ENCODE measurements at places on chromosomes 6 and 20.
A peak's percentile ranks its signal among the peaks of the same experiment; 100 is the strongest.

- no peak for DNase-seq
Measured at GRCh38 chr6:7978736-7979135, 68.1 kb upstream of the TXNDC5 start.

GRCh38 chr6:355373-356208 is 36.0 kb upstream of the IRF4 start:
- no peak for DNase-seq

GRCh38 chr20:44095831-44096230 is 91.2 kb downstream of the JPH2 start:
- no peak for DNase-seq

DNA sequence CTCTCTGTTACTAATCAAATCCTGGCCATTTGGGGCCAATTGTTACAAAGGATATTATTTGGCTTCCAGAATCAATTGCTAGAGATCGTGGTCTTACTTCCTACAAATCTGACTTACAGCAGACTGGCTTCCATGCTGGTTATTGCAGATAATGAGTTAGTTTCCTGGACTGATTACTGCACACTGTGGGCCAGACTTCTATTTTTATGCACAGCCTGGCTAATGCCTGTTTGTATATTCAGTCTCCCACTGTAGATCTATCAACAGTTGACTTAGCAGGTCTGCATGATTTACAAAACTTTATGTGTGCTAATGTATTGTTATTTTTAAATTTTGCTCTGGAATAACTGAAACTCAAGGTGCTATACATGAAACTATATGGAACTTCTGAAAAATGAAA is 25.8 kb upstream of the FBXL4 start:
- DNase-seq = no peak

DNA sequence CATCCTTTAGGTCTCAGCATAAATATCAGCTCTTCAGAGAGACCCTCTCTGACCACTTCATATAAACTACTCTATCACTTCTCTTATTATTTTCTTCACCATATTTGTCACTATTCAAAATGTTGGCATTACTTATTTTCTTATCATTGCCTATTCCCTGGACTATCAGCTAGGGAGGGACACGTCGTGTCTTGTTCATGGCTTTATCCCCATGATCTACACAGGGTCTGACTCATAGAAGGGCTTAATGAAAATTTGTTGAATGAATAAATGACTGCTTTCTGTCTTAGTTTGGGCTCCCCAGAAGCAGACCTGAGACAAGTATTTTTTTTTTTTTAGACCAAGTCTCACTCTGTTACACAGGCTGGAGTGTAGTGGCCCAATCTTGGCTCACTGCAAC is 3.0 kb upstream of the CDK5RAP1 start:
- DNase-seq = no peak

GRCh38 chr6:63597141-63598048 is 25.1 kb downstream of the LOC128125822 start:
- DNase-seq = no peak

GRCh38 chr20:4544765-4545164 is 176.9 kb upstream of the PRND start:
- DNase-seq = no peak

- DNase-seq = peak; percentile 20
Measured at GRCh38 chr20:10040070-10040975, 5.5 kb downstream of the ANKEF1 start.

- DNase-seq = no peak
Measured at GRCh38 chr6:133740816-133741215, 148.1 kb upstream of the TCF21 start.

DNA sequence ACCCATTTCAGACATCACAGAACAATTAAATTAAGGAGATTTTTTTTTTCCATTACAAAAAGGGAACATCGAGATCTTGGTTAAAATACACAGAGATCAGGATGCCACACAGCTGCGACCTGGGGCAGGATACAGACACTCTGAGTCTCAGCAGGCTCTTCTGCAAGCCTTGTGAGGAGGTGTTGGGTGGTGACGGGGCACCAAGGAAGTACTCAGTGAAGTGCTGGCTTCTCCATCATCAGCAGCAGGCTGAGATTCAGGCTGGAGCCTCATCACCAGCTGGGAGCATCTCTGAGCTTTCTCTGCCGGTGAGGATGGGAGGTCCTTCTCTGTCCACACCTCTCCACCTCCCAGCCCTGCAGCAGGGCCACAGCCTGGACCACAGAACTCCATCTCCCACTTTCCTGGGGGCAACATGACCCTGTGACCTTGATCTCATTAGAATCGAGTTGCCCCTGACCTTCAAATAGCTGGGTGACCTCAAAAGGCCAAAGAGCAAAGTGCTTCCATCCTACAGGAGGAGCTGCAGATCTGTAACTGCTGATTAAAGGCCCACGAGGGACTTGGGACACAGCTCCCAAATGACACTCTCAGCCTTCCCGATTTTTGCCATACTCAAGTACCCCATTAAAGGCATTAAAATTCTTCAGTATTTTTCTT is 16.0 kb downstream of the PMEPA1 start:
- no peak for DNase-seq

DNA sequence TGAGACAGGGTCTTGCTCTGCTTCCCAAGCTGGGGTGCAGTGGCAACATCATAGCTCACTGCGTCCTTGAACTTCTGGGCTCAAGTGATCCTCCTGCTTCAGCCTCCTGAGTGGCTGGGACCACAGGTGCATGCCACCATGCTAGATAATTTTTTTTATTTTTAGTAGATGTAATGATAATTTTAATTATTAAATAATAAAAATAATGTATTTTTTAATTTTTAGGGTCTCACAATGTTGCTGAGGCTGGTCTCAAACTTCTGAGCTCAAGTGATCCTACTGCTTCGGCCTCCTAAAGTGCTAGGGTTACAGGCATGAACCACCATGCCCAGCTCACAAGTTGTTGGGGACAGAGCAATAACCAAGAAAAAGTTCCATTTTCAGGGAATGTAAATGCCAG is 138.0 kb upstream of the RALGAPA2 start:
- no peak for DNase-seq

DNA sequence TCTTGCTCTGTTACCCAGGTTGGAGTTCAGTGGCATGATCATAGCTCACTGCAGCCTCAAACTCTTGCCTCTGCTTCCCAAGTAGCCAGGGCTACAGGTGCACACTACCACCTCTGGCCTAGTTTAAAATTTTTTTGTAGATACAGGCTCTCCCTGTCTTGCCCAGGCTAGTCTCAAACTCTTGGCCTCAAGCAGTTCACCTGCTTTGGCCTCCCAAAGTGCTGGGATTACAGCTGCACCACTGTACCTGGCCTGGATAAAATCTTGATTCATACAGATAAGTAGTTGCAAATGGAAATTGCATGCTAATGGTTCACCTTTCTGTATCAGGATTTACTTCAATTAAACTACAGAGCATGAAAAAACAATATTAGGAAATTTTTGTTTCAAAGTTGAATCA is 4.2 kb downstream of the CD2AP start:
- DNase-seq = no peak

DNA sequence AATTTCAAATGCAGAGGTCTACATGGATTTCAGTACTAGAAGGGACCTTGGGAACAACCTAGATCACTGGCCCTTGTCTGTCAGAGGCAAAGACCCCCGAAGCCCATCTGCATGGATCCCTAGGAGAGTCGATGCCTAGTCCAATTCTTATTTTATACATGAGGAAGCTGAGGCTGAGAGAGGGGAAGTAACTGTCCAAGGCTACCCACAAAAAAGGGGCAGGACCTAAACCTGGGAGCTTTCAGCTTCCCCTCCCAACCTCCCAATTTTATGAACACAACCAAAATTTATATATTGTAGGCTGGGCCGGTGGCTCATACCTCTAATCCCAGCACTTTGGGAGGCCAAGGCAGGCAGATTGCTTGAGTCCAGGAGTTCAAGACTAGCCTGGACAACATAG is 73.2 kb downstream of the TRERF1 start:
- no peak for DNase-seq

GRCh38 chr6:5365436-5366195 is 104.3 kb downstream of the FARS2 start:
- DNase-seq = no peak

GRCh38 chr6:134169871-134170486 is 117.6 kb upstream of the SLC2A12 start:
- no peak for DNase-seq

DNA sequence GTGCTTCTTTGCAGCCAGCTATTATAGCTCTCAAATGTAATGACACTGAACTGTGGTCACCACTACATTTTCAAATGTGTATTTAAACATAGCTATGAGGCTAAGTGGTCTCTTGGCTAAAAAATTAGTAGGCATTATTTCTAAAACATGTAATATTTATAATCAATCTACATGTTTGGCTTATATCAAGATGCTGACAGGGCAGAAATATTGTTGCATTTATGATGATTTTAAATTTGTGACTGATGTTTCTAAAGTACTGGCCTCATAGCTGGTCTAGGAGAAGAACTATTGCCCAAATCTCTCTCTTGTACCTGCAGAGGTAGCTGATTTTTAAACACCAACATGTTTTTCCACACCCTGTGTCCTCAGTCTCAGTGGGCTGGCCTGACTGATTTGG is 298.2 kb downstream of the PAX1 start:
- DNase-seq = no peak

DNA sequence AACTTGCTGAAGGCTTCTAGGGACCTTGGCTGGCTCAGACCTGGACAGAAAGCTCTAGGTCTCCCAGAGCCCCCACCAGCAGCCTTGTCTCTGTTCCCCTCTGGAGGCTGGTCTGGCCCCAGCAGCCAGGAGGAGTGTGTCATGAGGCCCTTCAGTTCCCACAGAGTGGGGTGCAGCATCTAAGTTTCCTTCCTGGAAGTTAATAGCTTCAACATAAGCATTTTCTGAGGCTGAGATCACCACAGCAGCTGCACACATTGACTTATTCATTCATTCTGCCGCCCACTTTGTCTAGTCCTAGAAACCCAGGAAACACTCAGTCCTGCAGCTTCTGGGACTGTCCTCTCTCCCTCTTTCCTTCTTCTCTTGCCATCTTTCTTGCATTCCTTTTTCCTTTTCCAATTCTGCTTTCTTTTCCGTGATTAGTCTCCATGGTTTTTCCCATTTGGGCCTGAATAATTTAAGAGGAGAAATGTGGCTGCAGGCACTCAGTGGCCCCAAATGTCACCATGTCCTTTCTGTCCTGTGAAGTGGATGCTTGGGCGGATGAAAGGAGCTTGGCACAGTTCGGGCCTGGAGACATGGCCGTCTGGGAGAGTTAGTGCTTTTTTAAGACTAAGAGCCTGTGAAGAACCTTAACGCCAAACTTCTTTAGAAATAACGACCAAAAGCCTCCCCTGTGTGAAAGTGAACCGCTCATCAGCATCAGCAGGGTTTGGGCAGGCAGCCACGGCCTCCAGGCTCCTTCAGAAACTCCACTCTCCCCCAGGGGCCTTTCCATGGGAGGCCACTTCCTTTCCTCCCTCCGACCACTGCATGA is 31.0 kb upstream of the PCMTD2 start:
- no peak for DNase-seq

GRCh38 chr6:136317021-136317694 is 27.5 kb upstream of the BCLAF1 start:
- DNase-seq = peak; percentile 51

GRCh38 chr6:55524441-55524840 is 54.6 kb downstream of the HMGCLL1 start:
- no peak for DNase-seq

DNA sequence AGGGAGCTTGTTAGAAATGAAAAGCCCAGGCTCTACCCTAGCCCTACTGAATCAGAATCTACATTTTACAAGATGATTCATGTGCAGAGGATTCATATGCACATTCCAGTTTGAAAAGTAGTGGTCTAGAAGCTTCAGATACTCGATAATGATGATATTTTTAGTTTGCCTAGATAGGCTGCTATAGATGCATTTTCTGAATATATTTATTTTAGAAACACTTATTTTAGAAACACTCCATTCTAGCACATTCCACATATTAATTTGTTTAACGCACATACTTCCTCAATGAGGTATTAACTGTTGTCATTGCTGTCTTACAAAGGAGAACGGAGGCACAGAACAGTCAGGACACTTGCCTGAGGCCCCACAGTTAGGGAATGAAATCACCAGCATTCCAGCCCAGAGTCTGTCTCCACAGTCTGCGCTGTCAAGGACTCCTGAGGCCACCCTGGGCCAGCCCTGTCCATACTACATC is 64.4 kb downstream of the SNAP25 start:
- DNase-seq = no peak

GRCh38 chr6:42727627-42728026 is 5.2 kb upstream of the PRPH2 start:
- no peak for DNase-seq

GRCh38 chr6:93567164-93567563 is 147.8 kb upstream of the EPHA7 start:
- no peak for DNase-seq

- DNase-seq = no peak
Measured at GRCh38 chr20:10812759-10813327, 139.0 kb upstream of the JAG1 start.

- DNase-seq = no peak
Measured at GRCh38 chr20:46316984-46317684, 8.8 kb upstream of the CDH22 start.

- DNase-seq = no peak
Measured at GRCh38 chr6:166770216-166771116, 143.4 kb upstream of the RPS6KA2 start.

GRCh38 chr6:47400581-47400980 is 77.0 kb upstream of the CD2AP start:
- DNase-seq = no peak

DNA sequence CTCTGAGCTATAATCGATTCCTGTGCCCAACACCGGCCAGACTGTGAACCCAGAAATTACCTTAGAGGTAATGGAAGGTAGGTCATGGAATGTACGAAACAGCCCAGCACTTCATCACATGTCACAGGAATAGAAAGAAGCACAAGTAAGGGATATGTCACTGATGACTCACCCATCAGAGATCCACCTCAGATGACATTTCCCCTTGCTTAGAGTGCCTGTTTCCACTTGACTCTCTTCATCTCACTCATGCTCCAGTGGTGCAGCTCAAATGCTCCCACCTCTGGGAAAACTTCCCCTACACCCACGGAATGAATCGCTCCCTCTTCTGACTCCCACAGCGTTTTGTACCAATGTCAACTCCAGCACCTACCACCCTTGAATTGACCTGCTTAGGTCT is 381.6 kb upstream of the CNR1 start:
- no peak for DNase-seq

DNA sequence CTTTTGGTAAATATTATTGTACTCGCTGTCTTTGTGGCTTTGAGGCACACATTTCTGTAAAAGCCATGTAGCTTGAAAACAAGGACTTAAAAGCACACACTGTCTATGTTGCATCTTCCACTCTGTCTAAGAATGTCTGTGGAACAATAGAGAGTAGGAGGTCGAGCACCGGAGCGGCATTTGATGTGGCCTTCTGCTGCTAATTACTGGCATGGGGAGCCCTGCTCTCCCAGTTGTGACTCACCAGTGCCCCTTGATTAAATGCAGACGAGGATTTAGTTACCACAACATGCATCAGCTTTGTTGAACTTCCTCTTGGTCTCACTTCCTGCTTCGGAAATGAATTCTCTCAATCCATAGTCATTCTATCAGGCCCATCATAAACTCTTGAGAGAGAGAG is 680.7 kb upstream of the SLC35B3 start:
- no peak for DNase-seq

GRCh38 chr6:47413752-47414422 is 63.7 kb upstream of the CD2AP start:
- DNase-seq = peak; percentile 80

GRCh38 chr6:46201702-46202101 is 30.9 kb upstream of the ENPP5 start:
- DNase-seq = no peak
